ENCODE measurements at places on chromosomes 1 and 21.

GRCh38 chr1:210457568-210457967 lies 128.9 kb downstream of the HHAT start:
- no peak for DNase-seq

DNA sequence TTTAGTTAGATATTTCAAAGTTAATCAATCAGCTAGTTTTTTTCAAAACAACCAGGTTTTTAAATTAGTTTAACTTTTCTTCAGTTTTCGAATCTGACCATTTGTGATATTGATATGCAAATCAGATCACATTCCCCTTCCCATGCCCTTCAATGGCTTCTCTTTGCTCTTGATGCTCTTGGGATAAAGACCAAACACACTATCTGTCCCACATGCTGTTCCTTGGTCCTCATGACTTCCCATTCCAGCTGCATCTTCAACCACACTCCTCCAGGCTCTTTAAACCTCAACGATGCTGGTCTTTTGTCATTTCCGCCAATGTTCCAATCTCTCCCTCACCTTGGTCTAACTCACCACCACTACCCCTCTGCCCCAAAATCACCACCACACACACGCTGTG lies 285.8 kb downstream of the LMX1A start:
- no peak for DNase-seq

- DNase-seq, result no peak
Observed at GRCh38 chr21:39575775-39576174, 37.0 kb upstream of the B3GALT5 start.

GRCh38 chr1:155691992-155692528 lies 3.2 kb downstream of the DAP3 start:
- no peak for DNase-seq

GRCh38 chr1:238153939-238154338 lies 263.2 kb upstream of the ZP4 start:
- no peak for DNase-seq

DNA sequence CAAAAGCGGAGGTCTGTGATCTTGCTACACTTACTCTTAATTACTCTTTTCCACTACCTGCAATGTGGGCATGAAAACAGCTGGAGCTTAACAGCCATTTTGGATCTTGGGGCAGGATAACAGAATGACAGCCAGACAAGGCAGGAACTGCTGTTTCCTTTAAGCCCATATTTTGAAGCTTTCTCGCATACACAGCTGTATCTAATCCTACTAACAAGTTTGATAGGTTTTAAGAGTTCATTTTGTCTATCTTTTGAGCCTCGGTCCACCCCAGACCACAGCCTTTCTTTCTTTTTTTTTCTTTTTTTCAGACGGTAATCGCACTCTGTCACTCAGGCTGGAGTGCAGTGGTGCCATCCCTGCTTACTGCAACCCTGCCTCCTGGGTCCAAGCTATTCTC lies 42.4 kb upstream of the CRB1 start:
- no peak for DNase-seq

DNA sequence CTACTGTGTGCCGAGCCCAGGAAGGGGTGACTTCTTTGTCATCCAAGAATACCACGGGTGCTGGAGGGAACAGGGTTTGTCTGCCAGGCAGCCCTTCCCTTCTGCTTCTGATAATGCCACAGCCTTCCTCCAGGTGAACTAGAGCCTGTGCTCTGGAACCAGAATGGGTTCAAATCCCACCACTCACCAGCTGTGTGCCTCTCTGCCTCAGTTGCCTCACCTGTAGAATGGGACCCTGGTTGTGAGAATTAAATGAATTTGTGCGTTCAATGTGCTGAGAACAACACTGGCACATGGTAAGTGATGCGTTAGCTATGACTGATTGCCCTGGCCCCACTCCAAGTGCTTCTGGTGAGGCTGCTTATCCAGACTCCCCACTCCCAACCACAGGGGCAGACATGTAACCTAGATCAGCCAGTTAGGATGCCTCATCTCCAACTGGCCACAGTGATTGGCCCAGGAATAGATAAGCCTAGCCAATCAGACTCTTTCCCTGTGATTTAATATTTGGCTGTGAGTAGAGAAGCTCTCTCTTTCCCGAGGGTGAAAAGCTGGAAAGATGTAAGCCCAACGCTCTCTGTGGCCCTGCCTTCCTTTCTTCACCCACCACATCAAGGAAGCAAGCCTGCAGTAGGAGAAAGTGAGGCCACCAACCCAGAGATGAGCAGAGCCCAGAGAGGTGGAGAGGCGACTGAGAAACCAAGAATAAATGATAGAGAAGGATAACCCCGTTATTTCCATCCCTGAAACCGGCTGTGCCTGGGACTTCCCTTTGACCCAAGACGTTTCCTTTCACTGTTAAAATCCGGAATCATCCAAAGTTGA lies 20.8 kb upstream of the LAPTM5 start:
- DNase-seq, result no peak

- no peak for DNase-seq
Observed at GRCh38 chr1:23791516-23792047, 637 bp downstream of the LYPLA2 start.

- DNase-seq, result no peak
Observed at GRCh38 chr1:226979517-226980121, 39.5 kb downstream of the COQ8A start.

GRCh38 chr1:18411321-18411720 lies 69.4 kb upstream of the KLHDC7A start:
- no peak for DNase-seq

GRCh38 chr1:232209357-232209756 lies 420.6 kb downstream of the SIPA1L2 start:
- no peak for DNase-seq

DNA sequence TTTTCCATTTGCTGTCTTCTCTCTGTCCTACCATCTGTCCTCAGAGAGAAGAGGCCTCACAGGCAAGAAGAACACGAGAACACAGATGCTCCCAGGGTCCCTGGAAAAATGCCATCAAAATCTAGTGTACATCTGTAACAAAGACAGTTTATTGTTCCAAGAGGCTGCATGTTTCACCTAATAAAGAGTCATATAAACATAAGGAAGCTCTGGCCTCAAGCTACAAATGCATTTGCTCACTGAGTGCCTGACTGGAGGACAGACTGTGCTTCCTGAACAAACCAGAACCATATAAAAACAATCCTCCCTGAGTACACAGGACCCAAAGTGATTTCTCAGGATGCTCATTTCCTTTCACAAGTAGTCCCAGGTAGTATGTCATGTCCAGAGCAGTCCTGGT lies 76.3 kb upstream of the SLC44A3 start:
- DNase-seq, result no peak

DNA sequence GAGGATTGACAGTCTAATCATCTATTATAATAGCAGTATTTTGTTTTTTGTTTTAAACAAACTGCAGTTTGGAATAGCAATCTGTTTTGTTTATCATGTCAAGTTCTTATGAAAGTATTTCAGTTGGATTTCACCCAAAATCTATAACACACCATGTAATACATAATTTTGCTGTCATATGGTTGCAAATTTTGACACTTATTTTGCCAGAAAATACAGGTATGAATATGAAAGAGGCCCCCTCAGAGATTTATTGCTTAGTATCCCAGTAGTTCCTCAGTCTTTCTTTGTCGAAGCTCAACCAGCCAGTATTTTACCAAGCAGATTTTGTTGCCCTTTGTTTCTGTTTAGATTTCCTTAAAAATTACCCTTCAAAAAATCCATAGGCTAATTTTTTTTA lies 317.5 kb upstream of the CXADR start:
- no peak for DNase-seq

GRCh38 chr1:66239834-66240233 lies 294.1 kb upstream of the SGIP1 start:
- DNase-seq, result no peak

DNA sequence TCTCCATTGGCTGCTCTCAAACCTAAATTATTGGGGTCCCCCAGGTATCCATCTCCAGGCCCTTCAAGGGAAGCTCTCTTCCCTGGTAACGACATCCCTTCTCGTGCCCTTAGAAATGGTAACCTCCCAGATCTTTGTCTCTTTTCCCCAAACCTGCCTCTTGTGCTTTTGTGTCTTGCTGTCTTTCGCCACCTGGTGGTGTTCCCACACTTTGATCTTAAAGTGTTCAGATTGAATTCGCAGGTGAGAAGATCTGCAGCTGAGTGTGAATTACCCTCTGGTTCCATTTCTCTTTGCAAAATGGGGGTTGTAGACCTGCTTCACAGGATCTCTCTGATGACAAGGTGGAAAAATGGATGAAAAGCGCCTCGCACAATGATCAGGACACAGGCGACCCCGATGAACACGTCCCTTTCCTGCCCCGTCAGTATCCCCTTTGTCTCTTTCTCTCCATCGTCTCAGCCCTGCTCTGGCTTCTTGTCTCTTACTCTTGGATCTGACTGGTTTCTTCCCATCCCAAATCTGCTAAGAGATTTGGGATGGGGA lies 53.1 kb downstream of the DOP1B start:
- DNase-seq, result peak; percentile 17

- no peak for DNase-seq
Observed at GRCh38 chr1:220326578-220326977, 54.3 kb upstream of the RAB3GAP2 start.

DNA sequence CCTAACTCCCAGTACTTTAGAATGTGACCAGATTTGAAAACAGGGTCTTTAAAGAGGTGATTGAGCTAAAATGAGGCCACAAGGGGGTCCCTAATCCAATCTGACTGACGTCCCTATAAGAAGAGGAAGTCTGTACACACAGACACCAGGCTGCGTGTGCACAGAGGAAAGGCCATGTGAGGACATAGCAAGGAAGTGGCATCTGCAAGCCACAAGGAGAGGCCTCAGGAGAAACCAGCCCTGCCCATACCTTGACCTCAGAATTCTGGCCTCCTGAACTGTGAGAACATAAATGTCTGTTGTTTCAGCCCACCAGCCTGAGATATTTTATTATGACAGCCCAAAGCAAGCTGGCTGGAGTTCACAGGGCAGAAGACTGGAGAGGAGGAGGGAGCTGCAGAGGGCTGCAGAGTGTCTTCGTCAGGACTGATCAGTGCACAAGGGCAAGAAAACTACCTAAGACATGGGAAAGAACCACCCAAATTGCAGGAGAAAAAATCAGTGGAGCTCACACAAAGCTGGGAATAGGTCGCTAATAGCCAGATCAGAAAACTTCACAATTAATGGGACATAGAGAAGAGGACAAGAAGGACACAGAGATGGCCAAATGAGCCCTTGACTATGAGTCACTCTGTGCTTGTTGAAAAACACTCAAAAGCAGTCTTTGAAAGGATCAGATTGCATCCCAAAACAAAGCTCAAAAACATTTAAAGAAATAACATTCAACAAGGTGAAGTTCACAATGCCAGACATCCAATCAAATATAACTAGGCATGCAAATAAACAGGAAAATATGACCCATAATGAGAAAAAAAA lies 14.1 kb upstream of the WNT9A start:
- DNase-seq, result no peak

DNA sequence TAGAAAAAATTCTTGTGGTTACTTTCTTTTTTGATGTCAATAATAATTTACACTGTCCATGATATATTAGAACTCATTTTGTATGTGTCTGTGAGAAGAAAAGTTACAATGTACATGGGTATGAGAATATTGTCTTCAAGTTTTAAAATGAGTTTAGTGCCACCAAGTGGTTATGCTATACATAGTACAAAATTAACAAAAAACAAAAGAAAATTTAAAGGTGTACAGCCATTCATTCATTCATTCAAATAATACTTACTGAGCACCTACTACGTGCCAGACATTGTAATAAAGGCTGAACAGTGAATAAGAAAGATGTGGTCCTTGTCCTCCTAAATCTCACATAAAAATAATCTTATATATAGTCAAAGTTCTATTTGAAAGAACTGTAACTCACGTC lies 27.7 kb downstream of the UCHL5 start:
- DNase-seq, result no peak

- no peak for DNase-seq
Observed at GRCh38 chr21:20800106-20800505, 198.1 kb upstream of the NCAM2 start.

GRCh38 chr21:34191876-34192275 lies 118.5 kb downstream of the MRPS6 start:
- DNase-seq, result no peak

- no peak for DNase-seq
Observed at GRCh38 chr1:192739476-192740184, 69.2 kb upstream of the RGS2 start.

GRCh38 chr1:117596023-117596720 lies 9.7 kb upstream of the TENT5C start:
- DNase-seq, result no peak

DNA sequence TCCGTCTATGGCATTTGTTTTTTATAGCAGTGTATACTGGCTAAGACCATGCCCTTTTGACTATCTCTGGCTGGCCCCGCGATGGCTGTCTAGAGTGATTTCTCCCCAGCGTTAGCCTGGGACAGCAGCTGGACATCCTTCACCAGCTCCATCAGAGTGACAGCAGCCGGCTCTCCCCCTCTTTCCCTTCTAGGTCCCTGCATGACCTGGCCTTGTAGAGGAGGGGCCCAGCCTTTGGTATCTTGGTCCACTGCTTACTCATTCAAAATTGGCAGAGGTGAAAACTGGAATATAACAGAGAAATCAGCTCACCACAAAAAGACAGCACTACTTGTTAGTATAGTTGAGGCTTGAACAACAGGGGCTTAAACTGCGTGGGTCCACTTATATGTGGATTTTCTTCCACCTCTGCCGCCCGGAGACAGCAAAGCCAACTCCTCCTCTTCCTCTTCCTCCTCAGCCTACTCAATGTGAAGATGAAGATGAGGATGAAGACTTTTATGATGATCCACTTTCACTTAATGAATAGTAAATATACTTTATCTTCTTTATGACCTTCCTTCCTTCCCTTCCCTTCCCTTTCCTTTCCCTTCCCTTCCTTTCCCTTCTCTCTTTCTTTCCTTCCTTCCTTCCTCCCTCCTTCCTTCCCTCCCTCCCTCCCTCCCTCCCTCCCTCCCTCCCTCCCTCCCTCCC lies 29.4 kb upstream of the B3GALNT2 start:
- DNase-seq, result no peak

All from memory B cell (primary cell).